ENCODE measurements at places on chromosomes 12 and 14. TPM values are rescaled to one million over a fixed set of nuclear protein-coding genes. Genes with fewer than 3 reads are reported as not detected.

G2E3 gene
- 36.2 TPM for total RNA-seq

DHRS4L2 gene
- 16.0 TPM for total RNA-seq

HSPB8 gene
- total RNA-seq, result not detected

KRT77 gene
- total RNA-seq, result not detected

RTN1 gene
- total RNA-seq, result not detected

CD4 gene
- total RNA-seq, result 1.8 TPM

TECPR2 gene
- total RNA-seq, result 10.3 TPM

ABCB9 gene
- 4.4 TPM for total RNA-seq

HOMEZ gene
- 12.4 TPM for total RNA-seq

P2RX7 gene
- total RNA-seq, result 7.5 TPM

HPD gene
- not detected for total RNA-seq

RFX4 gene
- total RNA-seq, result not detected

SLC16A7 gene
- total RNA-seq, result 18.3 TPM

TCL1A gene
- total RNA-seq, result not detected

GPR84 gene
- 0.59 TPM for total RNA-seq

KIF5A gene
- total RNA-seq, result 2.1 TPM

MORN3 gene
- total RNA-seq, result 1.2 TPM

PTGDR gene
- total RNA-seq, result 1.7 TPM

DDX54 gene
- total RNA-seq, result 71.5 TPM

AQP2 gene
- not detected for total RNA-seq

CACNA2D4 gene
- total RNA-seq, result 5.9 TPM

SRSF9 gene
- total RNA-seq, result 195 TPM

SLCO1A2 gene
- not detected for total RNA-seq

LRFN5 gene
- total RNA-seq, result not detected

FOXA1 gene
- total RNA-seq, result not detected

TAS2R8 gene
- not detected for total RNA-seq

CCDC175 gene
- total RNA-seq, result not detected

KRT76 gene
- not detected for total RNA-seq

LTBP2 gene
- 0.18 TPM for total RNA-seq

Data from activated CD8-positive, alpha-beta memory T cell treated with anti-CD3 and anti-CD28 coated beads, Interleukin-2, amount 10 ng/mL, durations not matched to agents 7 days and 5 days (primary cell).